ENCODE measurements at places on chromosomes 11 and 22.

GRCh38 chr11:68934666-68935065, 31.0 kb downstream of the IGHMBP2 start:
- no peak for DNase-seq

- no peak for DNase-seq
These were observed 19.6 kb downstream of the PRR14L start for GRCh38 chr22:31730344-31730711.

DNA sequence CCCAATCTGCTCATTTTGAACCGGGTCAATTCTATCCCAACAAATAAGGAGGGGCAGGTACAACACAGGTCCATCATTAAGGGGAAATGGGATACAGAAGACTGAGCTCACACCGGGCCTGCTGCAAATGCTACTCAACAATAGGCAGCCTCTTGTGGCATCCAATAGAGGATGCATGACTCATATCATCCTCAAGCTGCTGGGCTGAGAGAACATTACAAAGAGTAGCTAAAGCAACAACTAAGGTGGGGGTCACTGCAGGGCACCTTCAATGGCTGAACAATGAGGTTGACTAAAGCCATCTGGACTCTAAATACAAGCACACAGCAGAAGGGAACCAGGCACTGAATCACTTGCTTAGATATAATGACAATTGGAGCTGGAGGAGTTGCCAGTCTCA, 130.1 kb upstream of the SYN3 start:
- no peak for DNase-seq

- no peak for DNase-seq
These were observed 72.9 kb upstream of the OR4C15 start for GRCh38 chr11:55481416-55481815.

DNA sequence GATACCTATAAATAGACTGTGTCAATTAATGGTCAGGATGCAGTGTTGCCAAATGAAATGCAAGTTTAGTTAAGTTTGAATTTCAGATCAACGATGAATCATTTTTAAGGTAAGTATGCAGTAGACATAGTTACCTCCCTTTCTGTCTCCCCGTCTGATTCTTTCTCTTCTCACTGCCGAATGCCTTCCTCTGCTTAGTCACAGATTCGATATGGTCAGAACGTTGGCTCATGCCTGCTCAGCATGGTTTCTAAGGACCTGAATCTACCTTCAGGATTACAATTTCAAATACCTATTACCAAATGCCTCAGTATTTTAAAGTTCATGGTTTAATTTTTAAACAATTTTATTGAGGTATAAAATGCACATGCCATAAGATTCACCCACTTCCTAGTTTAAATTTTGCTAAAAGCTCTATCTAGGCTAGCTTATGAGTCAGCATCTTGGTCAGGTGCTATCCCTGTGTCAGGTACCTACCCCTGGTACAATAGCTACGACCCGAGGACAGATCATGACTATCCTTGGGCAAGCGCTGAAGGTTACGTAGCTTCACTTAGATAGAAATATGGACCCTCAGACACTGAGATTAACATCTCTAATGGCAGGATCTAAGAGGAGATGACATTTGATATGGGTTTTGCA, 78.2 kb upstream of the SPON1 start:
- DNase-seq, result no peak

DNA sequence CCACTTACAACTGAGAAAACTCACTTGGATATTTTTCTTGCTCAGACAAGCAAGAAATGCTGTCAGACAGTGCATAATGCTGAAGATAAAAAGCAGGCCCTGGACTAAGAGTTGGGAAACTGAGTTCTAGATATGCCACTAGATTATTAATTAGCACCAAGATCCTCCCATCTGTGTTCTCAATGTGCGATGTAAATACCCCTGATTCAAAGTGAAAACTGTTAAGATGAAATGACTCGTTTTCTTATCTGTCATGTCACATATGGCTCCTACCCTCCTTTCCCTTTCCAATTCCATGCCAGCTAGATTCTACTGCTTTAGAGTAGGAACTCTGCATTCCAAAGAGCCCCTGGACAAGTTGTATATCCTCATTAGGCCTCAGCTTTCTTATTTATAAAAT, 88.9 kb upstream of the CLNS1A start:
- no peak for DNase-seq

- no peak for DNase-seq
These were observed 4.0 kb upstream of the CERK start for GRCh38 chr22:46741974-46742519.

GRCh38 chr11:2815762-2816496, 69.6 kb downstream of the CDKN1C start:
- DNase-seq, result peak; percentile 69

GRCh38 chr11:85756401-85757200, 54.3 kb downstream of the SYTL2 start:
- DNase-seq, result no peak

- no peak for DNase-seq
These were observed 17.1 kb upstream of the TFIP11 start for GRCh38 chr22:26529345-26529744.

GRCh38 chr11:37973941-37974340, 1375.9 kb upstream of the RAG2 start:
- DNase-seq, result no peak

GRCh38 chr11:79397252-79397651, 43.6 kb downstream of the TENM4 start:
- no peak for DNase-seq

DNA sequence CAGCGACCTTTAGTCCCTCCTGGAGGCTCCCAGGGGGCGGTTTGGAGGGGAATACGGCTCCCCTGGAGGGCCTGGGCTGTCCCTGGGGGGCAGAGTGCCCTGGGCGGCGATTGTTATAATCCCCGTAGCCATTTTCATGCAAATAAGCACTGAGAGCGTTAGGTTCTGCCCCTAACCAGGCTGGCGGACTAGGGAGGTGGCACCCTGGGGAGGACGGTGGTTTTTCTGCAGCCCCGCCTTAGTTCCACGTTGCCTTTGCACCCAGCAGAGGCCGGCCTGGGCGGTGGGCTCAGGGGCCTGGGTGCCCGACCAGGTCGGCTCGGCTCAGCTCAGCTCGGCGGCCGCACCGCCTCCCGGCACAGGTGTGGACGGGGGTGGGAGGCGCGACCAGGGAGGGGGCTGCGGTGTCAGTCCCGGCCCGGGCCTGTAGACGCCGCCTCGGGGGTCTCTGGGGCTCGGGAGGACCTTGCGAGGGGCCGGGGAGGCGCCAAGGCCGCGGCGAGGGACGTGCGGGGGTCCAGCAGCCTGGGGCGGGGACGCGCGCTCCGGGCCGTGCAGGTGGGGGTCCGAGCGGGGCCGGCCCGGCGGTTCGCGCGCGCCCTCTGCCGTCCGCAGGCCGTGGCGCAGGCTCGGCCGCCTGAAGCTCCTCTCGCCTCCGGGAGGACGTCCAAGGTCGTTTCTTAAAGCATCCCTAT, 2.3 kb upstream of the DUSP8 start:
- no peak for DNase-seq

- DNase-seq, result no peak
These were observed 85.9 kb upstream of the MYOD1 start for GRCh38 chr11:17633279-17633986.

DNA sequence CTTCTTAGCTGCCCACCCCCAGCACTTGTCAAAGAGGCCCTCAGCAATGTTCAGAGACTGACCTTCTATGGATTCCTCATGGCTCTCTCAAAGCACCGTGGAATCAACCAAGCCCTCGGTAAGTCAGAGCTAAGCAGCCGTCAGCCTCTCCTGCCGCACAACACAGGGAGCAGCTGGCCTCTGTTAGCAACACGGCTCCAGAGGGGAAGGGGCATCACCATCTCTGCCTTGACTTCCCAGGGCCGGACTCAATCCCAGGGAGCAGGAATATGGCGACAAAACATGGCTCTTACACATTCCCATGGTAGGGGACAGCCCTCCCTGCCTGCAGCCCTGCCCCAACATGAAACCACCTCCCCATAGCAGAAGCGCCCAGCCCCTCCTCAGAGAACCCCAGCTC, 18.9 kb downstream of the ARFGAP2 start:
- no peak for DNase-seq

GRCh38 chr11:119849872-119850271, 120.9 kb upstream of the NECTIN1 start:
- DNase-seq, result no peak

- DNase-seq, result no peak
These were observed 662.2 kb upstream of the CNTN5 start for GRCh38 chr11:98358551-98358950.

DNA sequence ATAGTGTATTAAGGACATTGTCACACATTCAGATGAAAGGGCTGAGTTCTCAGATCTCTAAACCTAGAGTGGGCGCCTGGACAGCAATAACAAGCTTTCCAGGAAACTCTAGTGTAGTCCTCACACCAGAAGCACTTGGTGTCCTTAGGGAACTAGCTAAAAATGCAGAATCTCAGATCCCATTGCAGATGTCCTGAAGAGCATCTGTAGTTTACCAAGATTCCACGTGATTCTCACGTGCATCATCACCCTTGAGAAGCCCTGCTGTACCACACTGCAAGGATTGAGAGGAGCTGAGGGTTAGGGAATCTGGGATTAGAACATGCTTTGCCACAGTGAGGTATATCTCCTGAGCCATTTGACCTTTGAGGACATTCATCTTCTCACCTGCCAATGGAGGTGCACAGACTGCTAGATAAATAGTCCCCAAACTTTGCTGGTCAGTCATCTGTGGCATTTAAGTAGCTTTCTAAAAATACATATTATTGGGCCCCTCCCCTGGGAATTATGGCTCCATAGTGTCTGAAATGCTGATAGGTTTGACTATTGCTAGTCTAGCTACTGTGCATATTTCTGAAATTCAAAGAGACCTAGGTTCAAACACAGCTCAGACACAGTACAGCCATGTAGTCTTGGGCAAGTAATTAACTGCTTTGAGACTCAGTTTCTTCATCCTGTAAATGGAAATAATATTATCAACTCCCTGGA, 1068.9 kb downstream of the OPCML start:
- DNase-seq, result no peak

DNA sequence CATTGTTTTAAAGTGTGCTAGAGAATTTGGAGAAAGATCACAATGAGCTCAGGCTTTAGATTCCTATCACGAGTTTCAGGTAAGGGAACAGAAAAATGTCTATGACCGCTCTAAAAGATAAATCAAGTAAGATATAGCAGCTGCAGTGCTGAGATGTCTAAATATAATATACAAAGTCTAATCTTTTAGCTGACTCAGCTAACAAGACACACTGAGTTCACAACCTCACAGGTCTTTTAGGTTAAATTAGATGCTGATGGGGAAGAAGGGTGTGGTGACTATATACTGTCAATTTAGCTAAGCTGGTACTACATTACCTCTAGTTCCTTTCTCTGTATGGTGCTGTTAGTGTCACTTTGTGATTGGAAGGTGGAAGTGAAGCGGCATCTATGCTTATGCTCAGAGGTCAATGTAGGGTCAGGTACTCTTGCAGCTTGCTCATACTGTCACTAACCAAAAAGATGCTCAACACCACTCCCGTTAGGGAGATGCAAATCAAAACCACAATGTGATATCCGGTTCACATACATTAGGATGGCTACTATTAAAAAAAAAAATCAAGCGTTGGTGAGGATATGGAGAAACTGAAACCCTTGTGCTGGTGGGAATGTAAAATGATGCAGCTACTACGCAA, 283.5 kb downstream of the SWAP70 start:
- no peak for DNase-seq

- no peak for DNase-seq
These were observed 45.4 kb downstream of the TIMP3 start for GRCh38 chr22:32846780-32847491.

DNA sequence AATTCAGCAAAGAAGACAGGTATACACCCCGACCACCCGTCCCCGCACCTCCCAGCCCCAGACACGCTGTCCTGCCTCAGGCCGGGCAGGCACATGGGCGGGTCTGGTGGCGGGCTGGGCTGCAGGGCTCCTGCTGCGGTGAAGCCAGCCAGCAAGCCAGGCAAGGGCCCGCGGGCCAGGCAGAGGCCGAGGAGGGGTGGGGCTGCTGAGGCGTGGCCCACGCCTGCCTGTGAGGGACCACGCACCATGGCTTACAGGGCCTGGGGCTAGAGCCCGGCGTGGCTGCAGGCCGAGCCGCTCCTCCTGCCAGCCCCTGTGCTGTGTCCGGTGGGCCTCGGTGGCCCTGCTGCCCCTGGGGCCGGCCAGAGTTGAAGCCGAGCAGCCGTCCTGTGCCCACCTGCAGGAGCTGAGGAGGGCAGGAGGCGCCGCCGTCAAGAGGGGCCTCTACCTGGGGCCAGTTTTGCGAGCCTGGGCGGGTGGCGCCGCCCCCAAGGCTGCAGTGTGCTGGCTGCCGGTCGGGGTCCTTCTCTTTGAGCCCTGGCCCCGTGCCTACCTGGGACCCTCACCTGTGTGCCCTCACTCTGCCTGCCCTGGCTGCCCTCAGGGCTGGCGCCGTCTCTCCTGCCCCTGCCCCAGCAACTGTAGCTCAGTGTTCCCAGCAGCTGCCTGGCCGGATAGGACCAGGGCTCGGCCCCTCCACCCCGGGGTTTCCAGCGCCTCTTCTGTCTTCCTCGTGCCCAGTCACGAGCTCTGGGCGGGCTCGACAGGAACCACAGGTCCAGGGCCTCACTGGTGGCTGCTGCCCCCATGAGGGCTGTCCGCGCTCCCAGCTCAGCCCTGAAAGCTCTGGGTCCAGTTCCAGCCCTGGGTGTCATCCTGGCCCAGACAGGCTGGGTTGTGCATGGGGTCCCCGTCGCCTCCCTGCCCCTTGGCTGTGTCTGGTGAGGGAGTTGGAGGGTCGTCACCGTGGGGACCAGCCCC, 38.4 kb downstream of the MOB2 start:
- DNase-seq, result no peak

DNA sequence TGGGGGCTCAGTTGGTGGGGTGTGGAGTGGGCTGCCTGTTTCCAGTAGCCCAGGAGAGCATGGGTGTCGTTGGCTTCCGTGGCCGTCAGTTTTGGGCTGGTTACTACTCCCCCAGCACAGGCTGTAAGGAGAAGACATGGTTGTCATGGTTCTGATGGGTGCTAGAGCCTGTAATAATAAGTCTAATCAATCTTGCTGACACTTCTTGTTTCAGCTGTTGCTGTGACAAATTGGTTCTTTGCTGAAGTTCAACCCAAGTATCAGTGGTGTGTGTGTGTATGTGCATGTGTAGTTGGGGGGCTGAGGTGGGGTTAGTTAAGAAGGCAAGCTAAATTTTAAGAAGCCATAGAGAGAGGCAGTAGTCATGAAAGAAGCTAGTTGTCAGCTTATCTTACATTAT, 61.3 kb upstream of the DBX1 start:
- DNase-seq, result no peak
